Kidney epithelial cell (primary cell): ENCODE measurements at places on chromosomes 1 and 21. TPM values are rescaled to one million over a fixed set of nuclear protein-coding genes. Genes with fewer than 3 reads are reported as not detected.

The OR2L5 gene
- total RNA-seq: not detected in 2 replicates

The MDM4 gene
- total RNA-seq: 21.0 and 27.7 TPM in 2 replicates

The CITED4 gene
- total RNA-seq: 31.0 and 48.6 TPM in 2 replicates

The SH2D2A gene
- 2.3 and 4.9 TPM in 2 replicates for total RNA-seq

The S100A9 gene
- 35.3 and 55.9 TPM in 2 replicates for total RNA-seq

The PGLYRP3 gene
- total RNA-seq: not detected in 2 replicates

- DNase-seq: no peak
Observed at GRCh38 chr1:162709132-162709860, 77.0 kb downstream of the DDR2 start.

- DNase-seq: no peak
Observed at GRCh38 chr21:14600569-14601297, 54.6 kb upstream of the SAMSN1 start.

GRCh38 chr1:56825436-56825835, 6.2 kb upstream of the FYB2 start:
- no peak for DNase-seq
